NCI-H2171 (cell line): ENCODE measurements at places on chromosomes 11 and 22.

DNA sequence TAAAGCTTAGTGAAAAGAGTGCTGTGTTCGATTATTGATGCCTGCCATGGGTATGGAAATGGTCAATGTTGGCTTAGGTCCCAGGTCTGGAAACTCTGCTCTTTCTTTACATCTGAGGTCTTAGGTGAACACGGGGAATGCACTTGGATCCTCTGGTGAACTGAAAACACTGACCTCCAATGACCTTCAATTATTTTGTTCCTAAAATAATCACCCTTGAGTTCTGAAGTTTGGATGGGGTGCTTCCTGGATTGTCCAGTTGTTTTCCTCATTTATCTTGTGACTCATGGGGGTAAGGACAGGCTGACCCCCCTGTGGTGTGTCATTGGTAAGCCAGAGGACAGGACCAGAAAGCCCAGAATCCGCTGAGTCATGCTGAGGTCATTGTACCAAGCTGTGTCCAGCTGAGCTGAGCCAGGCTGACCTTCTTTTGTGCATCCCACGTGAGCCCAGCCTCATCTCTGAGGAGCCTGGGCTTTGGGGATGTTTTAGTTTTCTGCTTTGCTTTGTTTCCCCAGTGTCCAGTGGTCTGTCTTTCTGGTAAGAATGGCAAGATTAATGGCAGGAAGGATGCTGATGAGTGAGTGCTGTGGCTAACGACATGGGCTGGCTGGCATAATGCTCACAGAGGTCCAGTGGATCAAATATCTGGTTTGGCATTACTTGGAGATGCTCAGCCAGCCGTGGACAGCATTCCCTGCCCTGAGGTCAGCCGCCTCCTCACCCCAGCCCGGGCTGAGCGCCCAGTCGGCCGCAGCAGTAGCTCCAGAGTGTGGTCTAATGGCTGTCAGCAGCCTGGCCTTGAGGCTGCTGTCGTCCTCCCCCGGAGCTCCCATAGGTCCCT is 35.6 kb downstream of the AMPD3 start:
- no peak for DNase-seq

DNA sequence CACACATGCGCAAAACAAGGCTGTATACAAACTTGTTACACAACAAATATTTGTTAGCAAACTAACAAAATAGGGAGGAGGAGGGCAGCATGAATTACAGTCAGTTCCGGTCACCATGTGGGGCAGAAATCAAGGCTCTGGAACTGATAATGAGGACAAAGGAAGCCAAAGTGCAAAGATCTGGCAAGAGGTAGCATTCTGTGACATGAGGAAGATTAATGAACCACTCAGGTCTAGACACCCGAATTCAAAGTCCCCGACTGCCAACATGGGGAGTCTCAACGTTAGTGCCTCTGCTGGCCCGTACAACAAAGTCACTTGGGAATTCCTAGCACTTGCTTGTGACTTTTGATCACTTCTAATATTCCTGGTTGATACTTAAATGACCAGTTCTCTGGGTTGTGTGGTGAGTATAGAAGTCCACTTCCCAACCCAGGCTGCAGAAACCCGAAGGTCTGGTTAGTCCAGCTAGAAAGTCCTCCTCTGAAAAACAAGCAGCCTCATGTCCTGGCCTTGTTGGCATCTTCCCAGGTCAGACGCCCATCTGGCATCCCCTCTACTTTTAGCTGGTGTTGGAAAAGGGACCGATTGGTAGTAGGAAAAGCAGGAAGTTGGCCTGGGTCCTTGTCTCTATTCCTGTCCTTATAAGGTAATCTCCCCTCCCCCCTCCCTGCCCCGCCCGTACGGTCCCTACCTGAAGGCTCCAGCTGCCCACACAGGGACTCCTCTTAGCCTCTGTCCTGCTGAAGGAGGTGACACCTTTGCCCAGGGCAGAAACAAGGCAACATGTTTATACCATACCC is 1.6 kb downstream of the SUN2 start:
- peak; percentile 52 for DNase-seq

DNA sequence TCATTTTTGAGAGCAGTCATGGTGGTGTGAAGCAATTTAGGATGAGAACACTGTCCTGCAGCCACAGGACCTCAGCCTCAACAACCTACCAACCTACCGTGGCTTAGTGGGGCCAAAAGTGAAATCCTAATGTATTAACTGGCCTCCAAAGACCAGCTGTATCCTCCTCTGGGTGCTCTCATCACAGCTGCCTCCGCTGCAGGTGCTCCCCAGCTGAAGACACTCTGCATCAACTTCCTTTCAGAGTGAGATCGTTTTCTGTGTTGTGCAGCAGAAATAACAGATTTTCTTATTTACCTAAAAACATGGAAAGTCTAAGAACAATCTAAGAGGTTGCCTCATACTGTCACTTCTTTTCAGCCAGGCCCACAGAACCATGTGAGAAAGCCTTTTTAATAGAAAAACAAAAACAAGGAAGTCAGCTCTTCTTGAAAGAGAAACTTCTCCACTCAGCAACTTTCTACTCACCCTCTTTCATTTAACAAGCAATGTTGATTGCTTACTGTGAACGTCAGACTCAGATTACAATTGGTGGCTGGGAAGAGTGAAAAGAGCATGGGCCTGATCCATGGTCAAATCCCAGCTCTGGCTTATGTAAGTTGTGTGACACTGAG is 136.1 kb downstream of the TENM4 start:
- DNase-seq = no peak

DNA sequence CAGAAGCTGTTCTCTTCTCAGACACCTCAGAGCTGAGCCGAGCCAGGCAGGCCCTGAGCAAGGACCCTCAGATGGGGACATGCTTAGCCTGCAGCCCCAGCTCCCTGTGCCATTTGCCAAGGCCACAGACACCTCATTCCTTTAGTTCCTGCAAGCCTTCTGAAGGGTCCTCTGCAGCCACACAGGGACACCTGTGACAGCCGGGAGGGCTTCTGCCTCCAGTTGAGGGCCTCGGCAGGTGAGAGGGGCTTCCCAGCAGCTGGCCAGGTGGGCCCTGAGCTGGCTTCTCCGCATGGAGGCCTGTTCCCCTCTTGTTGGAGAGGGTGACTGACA is 18.2 kb downstream of the INCENP start:
- DNase-seq = no peak

DNA sequence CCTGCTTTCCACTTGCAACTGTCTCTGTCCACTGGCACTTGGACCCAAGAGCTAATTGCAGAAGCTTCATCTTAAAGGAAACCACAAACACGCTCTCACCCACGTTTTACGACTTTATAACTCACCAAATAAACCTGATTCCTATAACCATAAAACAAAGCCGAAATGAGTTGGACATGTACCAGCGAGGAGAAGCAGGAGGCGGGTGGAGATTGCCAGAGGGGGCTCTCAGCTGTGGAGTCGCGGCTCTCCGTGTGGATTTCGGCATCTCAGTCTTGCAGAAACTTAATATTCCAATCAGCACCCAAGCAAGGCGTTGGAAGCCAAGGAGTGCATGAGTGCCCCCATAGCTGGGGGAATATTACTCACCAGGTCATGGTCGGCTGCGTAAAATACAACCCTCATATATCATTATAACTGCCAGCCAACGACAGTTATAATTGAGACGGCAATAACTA is 483.6 kb downstream of the MN1 start:
- DNase-seq = no peak

GRCh38 chr11:62444835-62445234 is 26.0 kb downstream of the SCGB1A1 start:
- no peak for DNase-seq

- DNase-seq = no peak
Measured at GRCh38 chr11:17991783-17992433, 20.9 kb downstream of the SERGEF start.

DNA sequence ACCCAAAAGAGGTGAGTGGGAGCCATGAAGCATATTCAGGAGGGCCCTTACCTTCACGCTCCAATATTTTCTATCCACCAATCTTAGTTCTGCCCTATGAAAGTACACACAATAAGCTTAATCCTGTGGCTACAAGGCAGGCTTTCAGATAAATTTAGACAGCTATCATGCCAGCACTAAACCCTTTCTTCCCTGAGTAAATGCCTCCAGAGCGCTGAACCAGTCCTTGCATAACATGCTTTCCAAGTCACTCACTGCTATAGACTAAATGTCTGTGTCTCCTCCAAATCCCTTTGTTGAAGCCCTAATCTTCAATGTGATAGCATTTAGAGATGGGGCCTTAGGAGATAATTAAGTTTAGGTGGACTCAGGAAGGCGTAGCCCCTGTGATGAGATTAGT is 50.3 kb upstream of the FIBIN start:
- no peak for DNase-seq

DNA sequence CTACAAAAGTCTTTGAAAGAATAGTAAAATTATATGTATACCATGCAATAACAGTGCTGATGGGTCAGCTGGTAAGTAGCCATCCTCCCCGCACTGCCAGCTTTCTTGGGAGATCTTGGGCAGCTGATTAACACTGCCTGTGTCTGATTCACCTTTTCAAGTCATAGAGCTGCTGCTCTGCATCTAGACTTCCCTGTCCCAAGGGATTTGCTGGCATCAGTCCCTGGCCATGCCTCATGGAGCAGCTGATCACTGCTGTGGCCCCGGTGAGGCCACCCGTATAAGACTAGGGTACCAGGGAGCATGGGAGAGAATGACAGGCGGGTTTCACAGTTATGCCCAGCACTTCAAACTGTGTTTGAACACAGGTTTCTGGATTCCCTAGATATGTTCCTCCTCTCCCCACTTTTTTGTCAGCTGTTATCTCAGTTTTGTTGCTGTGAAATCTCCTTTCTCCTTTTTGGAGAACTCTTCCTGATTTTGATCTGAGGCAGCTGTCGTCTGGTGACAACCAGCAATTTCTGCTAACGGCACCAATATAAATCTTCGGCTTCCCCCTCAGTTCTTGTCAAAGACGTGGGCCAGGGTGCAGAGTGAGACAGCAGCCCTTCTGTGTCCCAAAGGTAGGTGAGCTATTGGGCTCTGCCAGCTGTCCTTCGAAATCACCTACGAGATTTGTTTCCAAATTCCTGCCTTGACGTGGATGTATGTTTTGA is 438.9 kb downstream of the NTM start:
- DNase-seq = no peak

GRCh38 chr22:20563941-20564371 is 56.5 kb downstream of the MED15 start:
- no peak for DNase-seq

DNA sequence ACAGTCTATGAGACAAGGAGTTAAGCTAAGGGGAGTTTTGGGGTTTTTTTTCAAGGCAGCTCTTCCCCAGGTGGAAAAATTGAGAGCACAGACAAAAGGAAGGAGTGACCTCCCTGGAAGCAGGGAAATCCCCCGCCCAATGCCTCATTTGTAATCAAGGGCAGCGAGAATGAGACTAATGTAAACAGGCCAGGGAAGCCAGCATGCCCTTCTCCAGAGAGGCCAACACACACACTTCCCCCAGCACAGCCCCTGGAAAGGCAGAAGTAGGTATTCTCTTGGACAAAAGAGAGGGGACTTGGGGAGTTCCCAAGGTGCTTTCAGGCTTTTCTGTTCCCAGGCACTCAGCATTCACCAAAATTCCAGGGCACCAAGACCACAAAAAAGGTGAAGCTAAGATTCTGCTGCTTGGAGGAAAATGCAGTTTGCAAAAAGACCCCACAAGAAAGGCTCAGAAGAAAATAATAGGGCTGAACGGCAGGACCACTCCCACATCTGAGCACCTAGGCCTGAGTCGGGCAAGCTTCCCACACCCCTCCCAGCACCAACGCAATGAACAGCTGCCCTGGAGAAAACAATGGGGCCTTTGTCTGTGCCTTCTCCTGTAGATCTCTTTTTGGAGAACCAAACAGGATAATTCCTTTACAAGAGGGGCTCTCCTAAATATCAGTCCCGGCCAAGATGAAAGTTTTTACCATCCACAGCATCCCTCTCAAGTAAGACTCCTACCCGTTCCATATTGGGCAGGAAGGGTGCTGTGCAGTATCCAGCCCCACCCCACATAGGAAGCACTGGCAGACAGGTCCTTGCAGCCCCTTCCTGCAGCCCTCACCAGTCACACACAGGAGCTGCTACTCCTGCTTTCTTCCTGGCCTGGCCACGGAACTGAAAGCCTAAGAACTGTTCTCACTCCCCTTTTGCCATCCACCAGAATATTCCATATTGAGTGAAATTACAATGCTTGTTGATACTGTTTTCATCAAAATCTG is 70.7 kb upstream of the AKIP1 start:
- DNase-seq = no peak
